Kidney glomerular epithelial cell (primary cell): ENCODE measurements at places on chromosomes 3 and 15.

GRCh38 chr3:133963657-133964396 is 65.9 kb downstream of the SLCO2A1 start:
- DNase-seq, result no peak

GRCh38 chr3:140091143-140091542 is 156.2 kb downstream of the CLSTN2 start:
- no peak for DNase-seq

DNA sequence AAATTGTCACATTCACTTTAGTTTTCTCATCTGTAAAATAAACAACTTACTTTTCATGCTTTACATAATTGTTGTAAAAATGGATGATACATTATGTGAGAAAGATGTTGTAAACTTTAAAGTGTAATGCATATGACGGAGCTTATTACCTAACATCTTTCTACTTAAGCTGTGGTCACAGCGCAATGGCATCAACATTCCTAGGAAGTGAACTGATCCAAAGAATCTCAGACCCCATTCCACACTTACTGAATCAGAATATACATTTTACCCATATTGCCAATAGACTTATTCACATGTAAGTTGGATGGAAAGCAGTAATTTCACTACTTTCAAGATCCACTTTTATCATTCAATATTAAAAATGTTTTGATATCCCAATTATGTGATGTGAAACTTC is 497.5 kb downstream of the FGF12 start:
- no peak for DNase-seq

DNA sequence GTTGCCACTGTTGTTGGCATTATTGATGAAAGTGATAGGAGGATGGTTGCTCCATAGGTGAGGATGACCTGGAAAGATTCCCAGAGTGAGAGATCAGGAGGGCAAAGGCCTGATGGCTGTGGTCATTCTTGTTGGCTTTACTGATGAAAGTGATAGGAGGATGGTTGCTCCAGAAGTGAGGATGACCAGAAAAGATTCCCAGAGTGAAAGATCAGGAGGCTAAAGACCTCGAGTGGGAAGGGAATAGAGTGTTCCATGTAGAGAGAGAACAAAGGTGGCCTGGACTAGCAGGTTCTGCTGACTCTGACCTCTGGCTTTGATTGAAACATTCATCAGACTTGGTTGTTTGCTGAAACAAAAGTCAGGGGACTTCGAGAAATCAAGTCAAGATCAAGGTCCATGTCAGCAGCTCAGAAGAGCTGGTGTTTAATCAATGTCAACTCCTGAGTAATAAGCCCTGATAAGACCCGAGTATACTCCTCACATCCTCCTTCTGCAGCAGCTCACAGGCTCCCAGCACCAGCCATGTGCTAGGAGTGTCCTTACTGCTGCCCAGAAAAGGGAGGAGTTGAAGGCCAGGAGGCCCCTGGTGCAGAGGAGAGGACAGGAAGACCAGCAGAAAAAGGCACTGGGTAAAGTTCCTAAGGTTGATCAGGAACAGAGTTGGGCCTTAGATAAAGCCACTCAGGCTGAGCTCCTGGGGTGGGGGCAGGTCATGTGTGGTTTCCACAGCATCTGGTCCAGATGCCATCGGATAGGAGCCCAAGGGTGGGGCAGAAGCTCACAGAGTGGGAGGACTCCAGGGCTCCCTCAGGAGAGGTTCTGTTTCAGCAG is 19.9 kb downstream of the CYP8B1 start:
- DNase-seq, result no peak

DNA sequence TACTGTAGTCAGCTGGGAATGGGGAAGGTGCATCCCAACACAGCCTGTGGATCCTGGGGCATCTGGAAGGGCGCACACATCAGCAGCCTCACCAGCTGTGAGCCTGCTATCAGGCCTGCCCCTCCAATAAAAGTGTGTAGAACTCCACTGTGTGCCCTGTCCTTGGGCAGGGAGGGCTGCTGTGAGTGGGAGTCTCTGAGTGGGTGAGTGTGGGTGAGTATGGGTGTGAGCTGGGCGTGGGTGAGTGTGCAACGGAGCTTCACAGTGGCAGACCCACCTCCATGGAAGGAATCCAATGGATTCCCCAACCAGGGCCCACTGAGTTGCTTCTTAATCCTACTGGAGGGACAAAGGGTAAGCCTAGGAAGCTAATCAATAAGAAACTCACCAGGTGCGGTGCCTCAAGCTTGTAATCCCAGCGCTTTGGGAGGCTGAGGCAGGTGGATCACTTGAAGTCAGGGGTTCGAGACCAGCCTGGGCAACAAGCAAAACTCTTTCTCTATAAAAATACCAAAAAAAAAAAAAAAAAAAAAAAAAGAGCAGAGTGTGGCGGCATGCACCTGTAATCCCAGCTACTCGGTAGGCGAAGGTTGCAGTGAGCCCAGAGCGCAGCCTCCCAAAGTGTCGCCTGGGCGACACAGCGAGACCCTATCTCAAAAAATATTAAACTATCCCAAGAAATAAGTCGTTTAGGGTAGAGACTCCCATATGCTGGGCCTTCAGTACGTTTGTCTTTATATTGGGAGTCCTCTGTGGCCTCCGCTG is 555 bp upstream of the RCCD1 start:
- DNase-seq, result no peak

DNA sequence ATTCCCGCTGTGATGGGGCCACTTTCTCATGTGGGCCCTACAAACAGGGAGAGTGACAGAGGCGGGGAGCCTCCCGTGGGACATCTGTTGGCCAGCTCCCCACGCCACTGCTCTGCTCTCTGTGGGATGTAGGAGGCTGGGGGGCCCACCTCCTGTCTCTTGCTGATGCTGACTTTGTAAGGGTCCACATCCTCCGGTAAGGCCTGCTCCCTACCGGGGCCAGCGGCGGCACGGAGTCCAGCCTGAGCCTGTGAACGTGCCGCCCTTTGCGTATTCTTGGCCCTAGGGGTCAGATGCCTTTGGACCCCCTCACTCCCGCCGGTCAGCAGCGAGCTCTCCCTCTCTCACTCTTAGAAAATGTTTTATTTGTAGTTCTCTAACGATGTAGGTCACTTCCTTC is 153.2 kb downstream of the LRRC28 start:
- DNase-seq, result no peak
